Daoy (cell line): ENCODE measurements at places on chromosomes 1 and 21.

DNA sequence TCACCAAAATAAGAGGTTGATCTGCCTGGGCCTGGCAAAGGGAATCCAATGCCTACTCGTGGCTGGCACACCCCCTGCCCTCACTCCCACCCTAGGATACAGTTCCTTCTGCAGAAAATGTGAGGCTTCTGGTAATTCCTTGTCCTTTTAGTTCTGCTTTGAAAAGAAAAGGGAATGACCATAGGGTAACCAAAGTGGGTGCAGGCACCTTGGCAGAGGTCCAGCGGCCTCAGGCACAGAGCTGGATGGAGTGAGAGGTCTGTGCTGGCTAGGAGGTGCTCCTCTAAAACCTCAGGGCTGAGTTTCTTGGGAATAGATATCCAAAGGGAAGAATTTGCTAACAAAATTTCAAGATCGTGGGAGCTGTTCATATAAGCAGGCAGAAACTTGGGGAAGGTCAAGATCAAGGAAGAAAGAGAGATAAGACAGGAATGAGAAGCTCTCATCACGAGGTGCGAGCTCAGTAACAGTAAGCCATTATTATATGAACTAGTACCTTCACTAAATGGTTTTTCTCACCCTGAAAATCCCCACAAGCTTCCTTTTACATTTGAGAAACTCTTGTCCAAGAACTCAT, 293.1 kb upstream of the LYPLAL1 start:
- DNase-seq: no peak

DNA sequence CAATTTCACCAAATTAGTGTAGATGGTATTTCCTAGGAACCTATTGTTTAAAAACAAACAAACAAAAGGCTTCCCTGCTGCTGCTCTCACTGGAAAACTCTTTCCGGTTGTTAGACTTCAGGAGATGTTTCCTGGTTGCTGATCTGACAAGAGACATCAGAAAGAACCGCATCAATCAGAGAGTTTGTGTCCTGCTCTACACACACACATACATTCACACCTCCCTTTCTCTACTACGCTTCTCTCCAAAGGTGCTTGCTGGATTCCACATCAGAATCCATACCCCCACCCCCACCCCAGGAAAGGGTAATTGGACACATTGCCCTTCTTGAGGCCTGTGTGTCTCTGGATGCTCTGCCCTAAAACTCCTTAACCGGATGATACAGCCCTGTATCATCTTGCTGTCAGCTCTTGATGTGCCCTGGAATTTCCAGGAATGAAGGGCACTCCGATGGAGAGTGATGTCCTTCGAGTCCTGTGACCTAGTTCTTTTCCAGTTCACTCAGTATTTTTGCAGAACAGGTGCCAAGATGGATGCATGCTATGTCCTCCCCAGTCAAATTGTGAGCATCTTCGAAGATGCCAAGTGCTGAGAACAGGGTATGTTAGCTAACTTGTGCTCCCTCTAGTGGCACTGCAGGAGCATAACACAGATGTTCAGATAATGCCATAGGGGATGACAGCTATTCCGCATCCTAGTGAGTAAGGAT, 113.7 kb upstream of the SLC35F3 start:
- peak; percentile 64 for DNase-seq

- DNase-seq: no peak
These were observed 1754.2 kb downstream of the BRINP3 start for GRCh38 chr1:188723332-188724020.

- DNase-seq: no peak
These were observed 27.3 kb upstream of the RNF19B start for GRCh38 chr1:32991819-32992488.

DNA sequence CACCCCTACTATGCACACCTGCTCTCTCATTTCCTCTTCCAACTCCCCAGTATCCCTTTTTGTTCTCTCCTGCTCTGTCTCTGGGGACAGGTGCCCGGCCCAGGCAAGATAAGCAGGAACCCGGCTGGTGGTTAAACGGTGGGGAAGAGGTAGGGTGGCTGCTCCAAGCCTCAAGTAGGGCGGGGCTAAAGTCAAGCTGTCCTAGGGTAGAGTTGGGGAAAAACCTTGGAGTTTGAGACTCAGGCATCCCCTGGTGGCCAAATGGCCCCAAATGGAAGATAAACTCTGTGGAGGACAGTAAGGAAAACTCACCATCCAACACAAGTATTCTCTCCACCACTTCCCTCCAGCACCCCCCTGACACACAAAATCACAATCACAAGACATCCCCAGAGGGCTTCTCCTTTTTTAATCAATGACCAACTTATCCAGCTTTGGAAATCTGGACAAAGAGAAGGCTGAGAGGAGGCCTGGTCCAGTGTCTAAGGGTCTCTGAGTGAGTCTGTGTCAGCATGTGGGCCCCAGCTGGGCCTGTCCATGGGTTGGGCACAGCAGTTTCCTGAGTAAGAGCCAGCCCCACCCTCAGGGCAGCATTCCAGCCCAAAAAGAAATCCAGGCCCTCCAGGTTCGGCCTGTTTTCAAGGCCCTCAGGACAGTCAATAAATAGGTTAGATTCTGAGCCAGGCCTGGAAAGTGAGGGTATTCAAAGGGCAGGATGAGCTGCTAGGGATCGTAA, 9.8 kb downstream of the POMGNT1 start:
- no peak for DNase-seq

DNA sequence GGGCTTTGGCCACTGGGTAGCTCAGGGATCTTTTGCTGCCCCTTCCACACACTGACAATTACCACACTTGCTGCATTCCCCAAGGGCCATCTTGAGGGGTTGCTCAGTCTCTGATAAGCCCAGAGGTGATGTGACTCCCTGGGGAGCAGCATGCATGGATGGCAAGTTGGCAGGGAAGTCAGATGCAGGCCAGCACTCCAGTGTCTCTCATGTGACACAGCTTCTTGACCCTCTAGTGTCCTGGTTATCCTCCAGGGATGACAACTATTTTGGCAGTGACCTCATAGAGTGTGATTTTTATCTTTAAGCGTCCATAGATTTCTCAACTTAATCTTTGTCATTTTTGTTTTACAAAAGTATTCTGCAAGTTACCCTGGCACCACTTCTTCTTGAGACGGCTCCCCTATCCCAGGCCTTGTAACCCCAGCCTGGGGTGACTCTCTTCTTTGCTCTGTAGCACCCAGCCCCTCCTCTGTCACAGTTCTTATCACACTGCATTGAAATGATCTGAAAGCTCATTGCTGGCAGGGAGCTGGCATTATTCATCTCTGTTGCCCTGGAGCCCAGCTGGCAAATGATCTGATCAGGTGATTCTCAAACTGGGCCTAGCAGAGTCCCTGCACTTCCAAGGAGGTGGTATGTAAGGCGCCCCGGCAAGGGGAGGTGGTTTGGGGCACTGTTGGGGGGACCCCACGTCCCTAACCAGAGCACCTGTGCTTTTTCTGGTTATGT, 72.6 kb downstream of the TENT5C start:
- DNase-seq: no peak

GRCh38 chr21:38721958-38722357, 83.8 kb upstream of the ETS2 start:
- DNase-seq: peak; percentile 51

DNA sequence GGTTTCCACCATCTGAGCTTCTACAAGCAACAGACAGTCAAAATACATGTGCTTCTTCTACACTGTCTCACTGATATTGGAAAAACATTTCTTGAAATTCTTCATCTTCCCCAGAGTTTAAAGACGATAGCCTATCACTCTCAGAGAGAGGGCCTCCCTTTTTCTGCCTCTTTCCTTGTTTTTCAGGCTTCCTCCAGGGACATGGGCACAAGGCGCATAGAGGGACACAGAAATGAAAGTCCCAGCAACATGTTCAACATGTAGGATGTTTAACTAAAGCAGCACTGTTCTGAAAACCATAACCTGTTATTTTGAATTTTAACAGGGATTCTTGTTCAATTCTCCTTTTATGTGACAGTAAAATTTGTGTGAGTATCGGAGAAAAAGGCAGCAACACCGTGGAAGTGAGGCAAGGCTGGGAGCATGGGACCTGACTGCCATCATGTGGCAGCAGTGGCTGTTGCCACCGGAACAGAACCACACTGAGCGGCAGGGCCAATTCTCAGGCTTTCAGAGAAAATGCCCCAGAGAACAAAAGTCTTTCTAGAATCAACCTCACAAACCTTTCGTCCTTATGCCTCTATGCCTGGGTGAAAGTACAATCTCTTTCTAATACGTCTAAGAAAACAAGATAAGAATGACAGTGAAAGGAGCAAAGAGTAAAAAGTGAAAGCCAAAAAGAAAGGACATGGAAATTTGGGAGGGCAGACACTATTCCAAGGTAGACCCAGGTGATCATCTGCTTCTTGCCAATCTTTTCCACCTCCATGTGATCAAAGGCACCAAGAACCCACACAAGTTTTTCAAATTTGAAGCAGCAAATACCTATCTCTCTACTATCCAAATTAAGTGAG, 54.5 kb downstream of the PCNX2 start:
- peak; percentile 74 for DNase-seq

- DNase-seq: no peak
These were observed 29.9 kb downstream of the MAP10 start for GRCh38 chr1:232835166-232835565.
